Activated CD4-positive, alpha-beta T cell treated with anti-CD3 and anti-CD28 coated beads for 24 hours (primary cell): ENCODE measurements at places on chromosomes 7 and 10.

DNA sequence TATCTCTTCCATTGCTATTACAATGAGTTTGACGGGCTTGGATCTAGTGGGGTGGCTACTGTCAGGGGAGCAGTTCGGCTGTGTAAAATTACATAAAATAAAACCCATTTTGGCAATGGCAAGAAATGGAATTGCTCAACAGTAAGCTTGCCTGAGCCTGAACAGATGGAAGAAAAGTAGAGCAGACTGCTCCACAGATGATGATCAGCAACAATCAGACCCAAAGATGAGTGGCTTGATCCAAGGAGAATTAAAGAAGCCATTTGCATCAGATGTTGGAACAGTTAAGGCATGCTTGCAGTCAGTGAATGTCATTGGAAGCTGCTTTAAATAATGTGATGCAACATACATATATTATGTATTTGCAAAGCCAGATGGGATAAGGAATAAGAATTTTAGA is 256.6 kb upstream of the SMIM30 start:
- DNase-seq: no peak

- DNase-seq: no peak
These were observed at the start of gene MALRD1 for GRCh38 chr10:19048489-19048888. MALRD1 (plus strand) TSS chr10:19048801; CDS start chr10:19048939, 138 bp downstream.

DNA sequence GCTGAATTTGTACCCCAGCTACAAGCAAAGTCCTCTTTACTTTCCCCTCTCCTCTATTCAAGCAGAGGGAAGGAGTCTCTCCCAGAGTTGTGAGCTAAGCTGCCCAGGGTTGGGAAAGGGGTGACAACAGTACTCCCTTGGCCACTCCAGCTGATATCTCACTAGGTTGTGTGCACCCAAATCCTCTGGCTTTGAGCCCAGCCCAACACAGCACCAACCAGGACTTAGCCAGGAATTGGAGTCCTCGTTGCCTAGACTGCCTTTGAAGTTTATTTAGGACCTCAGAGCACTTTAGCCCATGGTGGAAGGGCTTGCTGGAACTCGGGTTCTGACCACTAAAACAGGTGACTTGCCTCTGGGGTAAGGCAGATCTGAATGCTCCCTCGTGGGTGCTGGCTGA is 35.7 kb upstream of the DYNC1I1 start:
- no peak for DNase-seq

GRCh38 chr7:4277936-4278335 is 404.2 kb upstream of the FOXK1 start:
- no peak for DNase-seq

DNA sequence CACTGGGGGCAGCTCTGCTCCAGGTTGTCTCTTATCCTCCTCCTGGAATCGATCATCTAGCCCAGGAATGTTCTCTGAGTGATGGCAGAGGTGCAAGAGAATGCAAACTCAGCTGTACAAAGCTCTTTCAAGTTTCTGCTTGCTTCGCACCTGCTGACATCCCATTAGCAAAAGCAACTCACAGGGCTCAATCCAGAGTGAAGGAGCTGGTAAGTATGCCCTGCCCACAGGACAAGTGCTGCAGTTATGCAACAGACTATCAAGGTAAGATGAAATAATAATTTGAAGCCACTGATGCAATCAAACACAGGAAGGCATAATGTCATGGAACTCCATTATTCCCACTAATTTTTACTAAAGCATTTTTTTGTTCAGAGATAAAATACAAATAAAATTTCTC is 122.2 kb downstream of the GRM3 start:
- no peak for DNase-seq

DNA sequence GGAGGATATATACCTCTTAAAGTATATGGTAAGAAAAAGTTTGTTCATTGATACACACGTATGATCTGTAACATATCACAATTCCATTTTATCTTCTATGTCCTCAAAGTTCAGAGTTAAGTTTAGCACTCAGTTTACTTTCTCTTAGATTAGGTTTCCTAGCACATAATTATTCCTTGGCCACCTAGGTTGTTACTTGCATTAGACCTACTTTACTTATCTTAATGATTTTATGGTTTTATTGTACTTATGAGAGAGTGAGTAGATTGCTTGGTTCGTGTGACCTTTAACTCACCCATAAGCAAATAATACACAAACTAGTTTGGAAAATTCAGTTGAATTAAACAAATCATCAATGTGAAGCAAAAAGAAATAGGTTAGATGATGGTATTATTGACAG is 33.9 kb upstream of the SP4 start:
- DNase-seq: no peak

- DNase-seq: no peak
These were observed 5.8 kb downstream of the USP54 start for GRCh38 chr10:73585327-73585726.
